ENCODE measurements at places on chromosomes 3 and 15.

GRCh38 chr3:100150473-100150872 lies 36.2 kb upstream of the FILIP1L start:
- peaks cover 10% of the 10 kb centered on the region for H3K4me1 ChIP-seq
- H3K4me3 ChIP-seq, result no peak overlapping the region
- DNase-seq, result no peak
- no peaks in the 10 kb centered on the region for H3K36me3 ChIP-seq
- H3K27ac ChIP-seq, result peak overlapping the region; percentile 61
- H3K27me3 ChIP-seq, result no peaks in the 10 kb centered on the region

GRCh38 chr3:188284455-188285212 lies 130.7 kb downstream of the LPP start:
- no peak overlapping the region for H3K4me3 ChIP-seq
- H3K27ac ChIP-seq, result peak overlapping the region; percentile 79
- H3K4me1 ChIP-seq, result peaks cover 20% of the 10 kb centered on the region
- DNase-seq, result no peak
- H3K36me3 ChIP-seq, result no peaks in the 10 kb centered on the region

- H3K27ac ChIP-seq, result peak overlapping the region; percentile 88
- H3K4me1 ChIP-seq, result peaks cover 27% of the 10 kb centered on the region
- no peak overlapping the region for H3K4me3 ChIP-seq
- DNase-seq, result no peak
Measured at GRCh38 chr3:194872669-194872977, 186.9 kb downstream of the FAM43A start.

GRCh38 chr3:13166243-13167063 lies 93.2 kb upstream of the IQSEC1 start:
- H3K27me3 ChIP-seq, result no peaks in the 10 kb centered on the region
- H3K27ac ChIP-seq, result no peak overlapping the region
- no peak for DNase-seq
- H3K4me1 ChIP-seq, result no peaks in the 10 kb centered on the region
- no peaks in the 10 kb centered on the region for H3K36me3 ChIP-seq
- no peak overlapping the region for H3K4me3 ChIP-seq

- no peak overlapping the region for H3K4me3 ChIP-seq
- DNase-seq, result no peak
- H3K27ac ChIP-seq, result no peak overlapping the region
- H3K27me3 ChIP-seq, result peaks cover 12% of the 10 kb centered on the region
- H3K4me1 ChIP-seq, result peaks cover 15% of the 10 kb centered on the region
- no peaks in the 10 kb centered on the region for H3K36me3 ChIP-seq
Measured at GRCh38 chr15:81256916-81257315, 60.2 kb downstream of the IL16 start.

DNA sequence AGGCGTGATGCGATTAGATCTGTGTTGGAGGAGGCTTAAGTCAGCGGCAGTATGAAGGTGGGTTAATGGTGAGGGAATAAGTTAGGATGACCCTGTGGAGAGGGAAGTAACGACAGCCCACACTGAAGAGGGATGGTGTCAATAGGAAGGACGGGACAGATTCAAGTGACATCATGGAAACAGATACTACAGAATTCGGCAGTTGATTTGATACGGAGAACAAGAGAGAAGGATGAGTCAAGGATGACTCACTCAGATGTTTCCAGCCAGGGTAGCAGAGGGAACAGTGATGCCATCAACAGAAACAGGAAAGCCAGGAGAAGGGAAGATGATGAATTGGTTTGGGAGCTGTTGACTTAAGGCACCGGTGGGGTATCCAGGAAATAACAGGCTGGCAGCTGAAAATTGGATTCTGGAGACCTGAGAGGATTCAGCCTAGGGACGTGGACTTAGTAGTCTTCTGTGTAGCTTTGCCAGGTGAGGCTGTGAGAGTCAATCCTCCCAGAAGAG lies 38.0 kb downstream of the SHC4 start:
- no peak overlapping the region for H3K27ac ChIP-seq
- no peak for DNase-seq
- no peak overlapping the region for H3K4me3 ChIP-seq
- H3K27me3 ChIP-seq, result no peaks in the 10 kb centered on the region
- no peaks in the 10 kb centered on the region for H3K36me3 ChIP-seq

All from esophagus squamous epithelium (tissue), 5 donors.